Dermis blood vessel endothelial cell (primary cell): ENCODE measurements at places on chromosomes 4 and X.

- DNase-seq: no peak
These were observed 487.9 kb downstream of the C4orf33 start for GRCh38 chr4:129583868-129584267.

- peak; percentile 71 for DNase-seq
These were observed 143.0 kb upstream of the PLAC1 start for GRCh38 chrX:134801267-134801666.

DNA sequence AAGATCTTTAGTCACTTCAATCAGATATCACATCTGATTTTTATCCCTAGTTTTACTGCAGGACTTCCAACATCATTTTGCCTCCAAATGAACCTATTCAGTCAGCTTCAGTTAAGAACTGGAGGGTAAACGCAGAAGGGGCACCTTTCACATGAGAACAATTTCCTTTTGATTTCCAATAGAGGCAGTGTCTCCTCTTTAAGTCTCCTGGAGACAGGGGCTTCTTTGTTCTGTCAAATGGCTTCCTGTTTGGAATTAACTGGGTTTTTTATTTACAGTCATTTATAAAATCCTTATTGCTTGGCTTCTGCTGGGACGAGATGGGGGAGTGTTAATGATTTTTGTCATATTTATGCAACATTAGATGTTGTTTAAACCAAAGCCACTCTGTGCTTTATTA is 164.0 kb downstream of the STK32B start:
- no peak for DNase-seq

DNA sequence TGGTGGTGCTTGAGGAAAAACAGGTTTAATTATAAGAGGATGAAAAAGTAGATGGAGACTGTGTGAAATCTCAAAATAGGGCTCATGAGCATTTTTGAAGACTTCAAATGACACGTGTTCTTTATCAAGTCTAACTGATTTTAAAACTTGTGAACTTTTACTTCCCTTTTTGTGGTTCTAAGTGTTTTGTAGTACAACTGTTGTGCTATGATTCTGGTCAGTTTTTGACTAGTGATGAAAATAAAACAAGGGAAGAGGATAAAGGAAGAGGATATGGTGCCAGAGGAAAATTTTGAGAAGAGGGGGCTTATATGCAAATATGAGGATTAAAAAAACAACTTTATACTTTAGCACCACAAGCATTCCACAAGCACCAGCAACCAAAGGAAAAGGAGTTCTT is 644.0 kb downstream of the RPA4 start:
- DNase-seq: no peak

DNA sequence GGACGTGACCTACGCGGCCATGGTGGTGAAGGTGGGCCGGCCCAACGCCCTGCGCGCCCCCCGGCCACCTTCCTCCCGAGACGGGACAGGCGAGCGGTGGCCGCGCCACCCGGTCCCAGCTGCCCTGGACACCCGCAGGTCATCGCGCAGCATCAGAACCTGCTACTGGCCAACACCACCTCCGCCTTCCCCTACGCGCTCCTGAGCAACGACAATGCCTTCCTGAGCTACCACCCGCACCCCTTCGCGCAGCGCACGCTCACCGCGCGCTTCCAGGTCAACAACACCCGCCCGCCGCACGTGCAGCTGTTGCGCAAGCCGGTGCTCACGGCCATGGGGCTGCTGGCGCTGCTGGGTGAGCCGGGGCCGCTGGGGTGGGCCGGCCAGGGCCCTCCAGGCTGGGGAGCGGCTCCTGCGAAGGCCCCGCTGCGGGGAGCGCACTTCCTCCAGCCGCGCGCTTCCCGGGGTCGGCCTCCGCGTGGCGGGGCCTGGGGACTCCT is 9.0 kb upstream of the SLC26A1 start:
- peak; percentile 32 for DNase-seq

- DNase-seq: no peak
These were observed 107.9 kb downstream of the COMMD8 start for GRCh38 chr4:47355568-47355967.

DNA sequence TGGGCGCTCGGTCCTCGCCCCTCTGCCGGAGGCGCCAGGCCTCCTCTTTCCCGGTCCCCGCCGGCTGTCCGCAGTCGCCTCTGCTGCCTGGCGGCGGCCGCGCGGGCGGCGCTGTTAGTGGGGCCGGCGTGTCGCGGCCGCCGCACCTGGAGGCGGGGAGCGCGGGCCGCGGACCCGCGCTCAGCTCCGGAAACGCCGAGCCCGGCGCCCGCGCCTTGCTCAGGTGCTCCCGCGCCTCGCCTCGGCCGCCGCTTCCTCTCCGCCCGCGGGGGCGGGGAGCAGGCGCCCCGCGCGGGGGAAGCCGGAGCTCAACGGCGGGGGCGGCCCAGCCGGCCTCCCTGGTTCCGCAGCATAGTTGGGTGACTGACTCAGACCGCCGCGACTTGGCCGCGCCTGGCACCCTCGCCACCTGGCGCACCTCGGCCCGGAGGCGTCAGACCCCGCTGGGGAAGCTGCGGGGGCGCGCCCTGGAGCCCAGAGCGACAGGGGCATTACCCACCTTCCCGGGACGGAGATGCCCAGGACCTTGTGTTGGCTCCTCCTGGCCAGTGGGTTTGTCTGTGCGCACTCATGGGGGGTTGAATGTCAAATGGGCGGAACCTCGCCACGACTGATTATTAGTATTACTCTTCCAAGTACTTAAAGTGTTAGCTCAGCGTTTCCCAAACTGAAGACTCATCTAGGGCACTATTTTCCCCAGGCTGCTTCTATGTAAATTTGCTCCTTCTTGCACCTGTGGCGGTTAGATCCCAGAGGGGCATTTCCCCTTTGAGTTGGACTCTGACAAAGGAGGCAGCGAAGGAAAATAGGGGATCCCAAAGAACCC is at the start of gene ARAP2:
Gene ARAP2 (minus strand): TSS at position 258 of the 826 bp plus-strand sequence. CDS start 15,028 bp downstream, outside the sequence.
- DNase-seq: no peak

DNA sequence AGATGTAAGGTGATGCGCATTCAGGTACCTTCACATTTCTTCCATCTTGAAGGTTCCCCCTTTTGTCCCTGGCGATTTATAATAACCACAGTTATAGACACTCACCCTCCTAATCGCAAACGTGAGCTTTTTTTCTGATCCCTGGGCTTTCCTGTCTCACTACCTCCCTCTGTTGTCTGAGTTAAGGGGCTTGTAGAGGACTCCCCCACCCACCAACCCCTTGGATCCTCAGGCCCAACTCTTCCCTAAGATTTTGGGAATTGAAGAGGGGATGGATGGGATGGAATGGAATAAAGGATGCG is 1.4 kb downstream of the CNKSR2 start:
- no peak for DNase-seq

DNA sequence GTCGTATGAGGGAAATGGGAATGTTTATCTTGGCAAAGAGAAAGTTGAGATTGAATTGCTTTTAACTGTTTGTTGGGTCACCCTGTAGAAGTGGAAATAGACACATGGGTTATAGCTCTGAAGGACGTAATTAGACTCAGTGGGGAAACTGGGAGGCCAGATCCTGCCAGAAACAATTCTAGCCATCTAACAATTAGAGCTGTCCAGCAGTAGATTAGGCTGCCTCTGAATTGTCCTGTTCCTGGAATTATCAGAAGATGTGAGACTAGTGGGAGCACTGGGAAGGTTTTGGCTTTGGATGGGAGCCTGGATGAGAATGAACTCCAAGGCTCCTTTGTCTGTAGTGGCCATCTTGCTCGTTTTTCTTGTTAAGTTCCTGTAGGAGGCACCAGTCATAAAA is 61.9 kb upstream of the IGFBP7 start:
- DNase-seq: peak; percentile 7

DNA sequence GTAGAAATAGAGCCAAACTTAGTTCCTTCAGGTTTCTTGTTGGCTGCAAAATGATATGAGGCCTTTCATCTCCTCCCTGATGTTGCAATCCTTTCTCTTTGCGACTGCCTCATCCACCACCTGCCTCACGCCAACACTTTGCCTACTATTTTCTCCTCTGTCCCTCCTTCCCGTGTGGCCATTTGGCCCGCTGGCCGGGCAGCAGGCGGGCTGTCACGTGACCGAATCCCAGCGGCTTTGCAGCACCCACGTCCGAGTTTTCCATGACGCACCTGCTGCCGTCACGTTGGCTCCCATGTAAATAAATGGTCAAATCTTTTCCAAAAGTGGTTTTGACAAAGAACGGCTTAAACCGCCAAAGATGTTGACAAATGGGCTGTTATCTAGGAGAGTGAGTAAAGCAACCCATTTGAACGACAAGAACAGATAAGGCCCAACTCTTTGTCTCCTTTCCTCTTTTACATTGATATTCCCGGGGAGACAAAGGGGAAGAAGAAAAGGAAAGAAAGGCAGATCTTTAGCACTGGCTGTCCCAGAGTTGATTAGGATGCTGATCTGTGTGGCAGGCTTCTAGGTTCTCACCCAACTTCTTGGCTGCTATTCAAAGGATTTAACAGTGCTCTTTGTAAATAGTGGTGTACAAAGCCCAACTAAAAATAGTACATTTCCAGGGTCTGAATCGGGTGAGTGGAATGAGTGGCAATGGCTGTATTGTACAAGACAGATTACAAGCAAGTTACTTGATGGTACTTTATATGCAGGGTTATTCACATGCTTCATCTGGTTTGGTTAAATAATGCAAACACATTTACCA is 174.2 kb upstream of the JADE1 start:
- DNase-seq: no peak

DNA sequence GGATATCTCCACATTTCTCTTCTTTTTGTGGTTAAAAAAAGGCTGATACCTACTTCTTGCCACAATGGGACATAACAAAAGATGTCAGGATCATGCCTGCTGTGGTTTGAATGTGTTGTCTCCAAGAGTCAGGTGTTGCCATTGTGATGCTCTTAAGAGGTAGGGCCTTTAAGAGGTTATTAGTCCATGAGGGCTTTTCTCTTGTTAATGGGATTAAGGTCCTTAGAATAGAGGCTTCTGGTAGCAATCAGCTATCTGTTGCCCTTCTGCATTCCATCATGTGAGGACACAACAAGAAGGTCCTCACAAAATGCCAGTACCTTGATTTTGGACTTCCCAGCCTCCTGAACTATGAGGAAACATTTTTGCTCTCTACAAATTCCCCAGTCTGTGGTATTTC is 191.4 kb downstream of the GBA3 start:
- DNase-seq: no peak

- no peak for DNase-seq
These were observed 28.4 kb downstream of the CXCL1 start for GRCh38 chr4:73897380-73898136.

GRCh38 chr4:139142087-139142486 is 34.9 kb downstream of the ELF2 start:
- DNase-seq: no peak

GRCh38 chr4:52949336-52949735 is 87.2 kb downstream of the RASL11B start:
- no peak for DNase-seq

DNA sequence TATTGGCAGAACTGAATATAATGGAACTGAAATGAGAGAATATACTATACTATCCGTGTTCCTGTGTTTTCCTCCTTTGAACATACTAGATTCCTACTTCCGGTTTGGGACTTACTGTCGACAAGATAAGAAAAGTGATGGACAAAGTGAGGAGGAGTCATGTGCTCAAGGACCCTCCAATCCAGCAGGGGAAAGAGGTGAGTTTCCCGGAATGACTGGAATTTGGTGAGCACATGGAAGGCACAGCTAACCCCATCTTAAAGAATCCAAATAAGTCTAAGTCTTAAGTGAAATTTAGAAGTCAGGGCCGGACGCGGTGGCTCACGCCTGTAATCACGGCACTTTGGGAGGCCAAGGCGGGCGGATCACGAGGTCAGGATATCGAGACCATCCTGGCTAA is 36.6 kb upstream of the SH3D19 start:
- no peak for DNase-seq

DNA sequence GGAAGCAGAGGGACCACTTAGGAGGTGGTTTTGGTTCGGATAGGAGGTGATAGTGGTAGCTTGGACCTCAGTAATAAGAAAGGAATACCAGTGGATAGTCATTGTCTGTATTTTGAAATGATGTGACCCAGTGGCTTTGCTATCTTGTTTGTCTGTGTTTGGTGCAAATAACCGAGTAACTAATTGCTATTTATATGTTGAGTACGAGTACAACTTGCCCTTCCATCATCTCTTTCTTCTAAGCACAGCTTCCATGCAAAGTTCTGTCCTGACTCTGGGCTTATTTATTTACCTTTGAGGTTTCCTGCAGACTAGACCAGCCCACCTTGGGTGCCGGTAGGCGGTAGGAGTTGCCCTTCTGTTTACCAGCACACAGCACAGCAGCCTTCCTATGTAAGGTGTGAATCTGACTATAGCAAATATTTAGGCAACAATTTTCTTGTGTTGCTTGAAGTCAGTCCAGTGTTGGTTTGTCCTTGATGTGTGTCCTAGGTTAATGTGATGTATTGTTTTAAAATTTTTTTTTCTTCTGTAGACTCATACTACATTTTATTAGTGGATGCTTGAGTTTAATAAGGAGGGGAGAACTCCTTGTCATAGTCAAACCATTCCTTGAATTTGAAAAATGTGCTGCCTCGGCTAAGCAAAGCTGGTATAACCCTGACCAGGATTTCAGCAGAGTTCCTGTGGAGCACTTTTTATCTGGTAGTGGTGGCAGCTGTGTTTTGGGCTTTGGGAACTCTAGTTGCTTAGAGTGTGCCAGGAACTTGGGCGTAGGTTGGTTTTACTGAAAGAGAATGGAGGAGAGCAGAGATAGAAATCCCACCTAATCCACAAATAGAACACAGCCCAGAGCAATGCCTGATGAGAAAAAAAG is 21.9 kb downstream of the PTTG2 start:
- no peak for DNase-seq

DNA sequence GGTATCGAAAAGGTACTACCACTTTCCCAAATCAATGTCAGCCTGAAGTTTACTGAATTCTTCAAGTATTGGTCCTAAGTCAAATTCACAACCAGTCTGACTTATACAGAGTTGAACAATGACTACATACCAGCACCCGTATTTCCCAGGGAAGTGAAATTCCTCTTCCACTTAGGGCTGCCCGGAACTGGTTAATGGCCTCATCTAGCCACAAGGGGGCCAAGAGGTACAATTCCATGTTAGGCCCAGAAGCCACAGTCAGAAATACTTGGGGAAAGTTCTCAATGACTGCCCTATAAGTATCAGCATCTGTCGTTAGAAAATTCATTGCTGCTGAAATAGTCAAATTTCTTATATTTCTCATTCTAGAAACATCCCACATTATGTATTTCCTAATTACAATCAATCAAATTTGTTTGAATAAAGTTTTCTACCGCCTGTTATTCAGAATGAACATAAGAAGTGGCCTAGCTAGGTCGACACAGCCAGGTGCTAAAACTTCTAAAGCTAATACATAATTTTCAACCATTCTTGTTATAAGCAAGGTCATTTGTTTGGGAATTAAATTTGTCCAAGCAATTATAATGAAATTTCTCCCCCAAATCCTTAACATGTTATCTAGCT is 5.6 kb upstream of the PCDH7 start:
- DNase-seq: peak; percentile 57
